ENCODE measurements at places on chromosomes 6 and 20. TPM values are rescaled to one million over a fixed set of nuclear protein-coding genes. Genes with fewer than 3 reads are reported as not detected.

DNA sequence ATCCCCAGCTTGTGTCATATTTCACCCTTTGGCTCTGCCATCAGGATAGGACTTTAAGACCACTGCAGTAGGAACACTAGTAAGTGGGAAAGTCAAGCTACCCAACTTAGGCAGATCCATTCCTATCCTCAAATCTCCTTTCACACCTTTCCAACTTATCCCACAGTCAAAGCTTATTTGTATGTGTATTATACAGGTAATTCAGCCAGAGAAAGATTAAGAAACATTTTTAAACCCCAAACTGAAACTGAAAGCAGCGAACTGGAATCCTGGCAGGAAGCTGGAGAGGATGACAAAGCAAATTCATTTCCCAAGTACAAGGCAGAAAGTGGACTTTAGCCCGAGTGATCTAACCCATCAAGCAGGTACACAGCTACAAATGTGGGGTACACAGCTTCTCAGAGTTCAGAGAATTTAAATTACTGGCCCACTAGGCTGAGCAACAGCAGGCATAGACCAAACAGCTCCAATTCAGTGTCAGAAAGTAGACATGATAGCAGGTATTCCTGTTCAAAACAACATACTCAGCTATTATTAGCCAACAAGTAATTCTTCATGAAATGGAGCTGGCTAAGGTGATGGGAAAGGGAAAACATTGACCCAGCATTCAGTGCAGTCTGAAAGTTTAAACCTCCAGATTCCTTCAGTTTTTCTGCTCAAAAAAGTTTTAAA lies 39.1 kb downstream of the ILRUN start:
- H3K36me3 ChIP-seq: peaks cover 7% of the 10 kb centered on the region
- peak; percentile 94 for DNase-seq

DNA sequence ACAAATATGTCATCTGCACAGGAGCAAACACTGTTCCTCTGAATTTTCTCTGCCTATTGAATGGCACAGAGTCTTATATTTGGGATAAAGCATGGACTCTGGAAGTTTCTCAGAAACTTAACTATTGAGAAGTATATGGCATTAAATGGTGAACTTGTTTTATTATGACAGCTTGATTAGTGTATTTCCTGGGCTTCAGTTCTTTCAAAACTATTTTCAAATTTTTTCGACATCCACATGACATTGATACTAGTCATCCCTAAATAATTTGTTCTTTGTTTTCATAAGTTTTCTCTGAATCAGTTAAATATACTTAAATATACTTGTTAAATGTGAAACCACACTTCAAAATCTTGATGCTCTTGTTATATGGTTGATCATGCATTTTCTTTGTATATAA lies 144.0 kb upstream of the TSHZ2 start:
- no peaks in the 10 kb centered on the region for H3K27me3 ChIP-seq
- H3K4me3 ChIP-seq: no peak overlapping the region
- no peaks in the 10 kb centered on the region for H3K4me1 ChIP-seq
- no peaks in the 10 kb centered on the region for H3K36me3 ChIP-seq
- no peak for DNase-seq

GRIK2 gene
- not detected for total RNA-seq

DNA sequence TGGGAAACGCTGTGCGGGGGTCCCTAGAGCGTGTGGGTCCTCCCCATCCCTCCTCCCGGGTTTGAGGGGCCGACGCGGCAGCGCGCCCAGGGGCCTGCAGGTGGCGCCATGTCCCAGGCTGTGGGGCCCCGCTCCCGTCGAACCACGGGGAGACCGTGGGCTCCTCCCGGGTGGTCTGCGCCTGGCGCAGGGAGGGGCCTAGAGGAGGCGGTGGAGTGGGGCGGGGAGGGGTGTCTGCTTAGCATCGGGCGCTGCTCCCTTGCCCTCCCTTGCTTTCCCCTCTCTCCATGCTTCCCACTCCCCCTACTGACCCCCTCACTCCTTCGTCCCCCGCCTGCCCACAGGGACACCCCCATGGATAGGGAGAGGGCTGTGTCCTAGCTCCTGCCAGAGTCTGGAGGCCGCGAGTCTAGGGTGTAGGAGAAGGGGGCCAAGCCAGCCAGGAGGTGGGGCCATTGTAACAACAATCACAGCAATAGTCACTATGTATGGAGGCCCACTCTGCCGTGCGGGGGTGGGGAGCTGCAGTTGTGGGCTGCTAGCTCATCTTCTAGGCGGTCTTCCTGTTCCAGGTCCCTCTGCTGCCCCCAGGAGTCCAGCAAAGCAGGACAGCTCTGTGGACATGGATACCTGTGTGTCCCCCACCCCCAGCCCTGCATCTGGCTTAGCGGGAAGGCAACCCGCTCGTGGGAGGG lies 51.7 kb downstream of the CHMP4B start:
- peaks cover 7% of the 10 kb centered on the region for H3K36me3 ChIP-seq
- peak; percentile 52 for DNase-seq
- H3K27me3 ChIP-seq: no peaks in the 10 kb centered on the region
- H3K27ac ChIP-seq: no peak overlapping the region
- peaks cover 7% of the 10 kb centered on the region for H3K4me1 ChIP-seq

DNA sequence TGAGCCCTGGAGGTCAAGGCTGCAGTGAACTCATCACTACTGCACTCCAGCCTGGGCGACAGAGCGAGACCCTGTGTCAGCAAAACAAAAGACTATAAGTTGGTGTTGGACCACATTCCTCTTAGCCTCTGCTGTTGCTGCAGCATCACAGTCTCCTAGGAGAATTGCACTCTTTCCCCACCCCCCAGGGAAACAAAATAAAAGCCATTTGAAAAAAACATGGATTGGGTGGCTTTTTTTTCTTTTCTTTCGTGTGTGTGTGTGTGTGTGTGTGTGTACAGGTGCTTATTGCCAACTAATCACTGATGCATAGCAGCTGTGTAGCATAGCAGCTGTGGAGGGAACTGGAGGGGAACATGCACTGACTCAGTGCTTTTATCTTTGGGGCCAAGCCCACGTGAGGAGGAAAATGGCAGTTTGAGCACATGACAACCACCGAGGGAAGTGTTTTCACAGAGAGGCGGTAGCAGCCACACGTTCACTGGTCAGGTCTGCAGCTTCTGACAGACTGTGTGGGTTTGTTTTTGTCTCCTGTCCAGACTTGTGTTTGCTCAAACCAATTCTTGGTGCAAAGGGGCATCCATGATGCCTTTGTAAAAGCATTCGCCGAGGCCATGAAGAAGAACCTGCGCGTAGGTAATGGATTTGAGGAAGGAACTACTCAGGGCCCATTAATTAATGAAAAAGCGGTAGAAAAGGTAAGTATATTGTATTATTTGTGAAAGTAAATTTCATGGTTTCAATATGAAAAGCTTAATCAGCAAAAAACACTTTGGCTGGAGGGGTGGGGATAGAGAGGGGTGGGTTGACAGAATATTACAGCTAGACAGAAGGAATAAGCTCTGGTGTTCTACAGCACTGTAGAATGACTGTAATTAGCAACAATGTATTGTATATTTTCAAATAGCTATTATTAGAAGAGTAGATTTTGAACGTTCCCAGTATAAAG lies 27.7 kb downstream of the ALDH5A1 start:
- no peak overlapping the region for H3K27ac ChIP-seq
- H3K27me3 ChIP-seq: no peaks in the 10 kb centered on the region
- no peak for DNase-seq

GRCh38 chr6:3001773-3002293 lies 2.1 kb downstream of the NQO2 start:
- no peak for DNase-seq
- no peaks in the 10 kb centered on the region for H3K27me3 ChIP-seq
- H3K4me1 ChIP-seq: peaks cover 25% of the 10 kb centered on the region
- no peak overlapping the region for H3K4me3 ChIP-seq
- no peak overlapping the region for H3K27ac ChIP-seq

CCDC28A gene
- 22.0 TPM for total RNA-seq

DNA sequence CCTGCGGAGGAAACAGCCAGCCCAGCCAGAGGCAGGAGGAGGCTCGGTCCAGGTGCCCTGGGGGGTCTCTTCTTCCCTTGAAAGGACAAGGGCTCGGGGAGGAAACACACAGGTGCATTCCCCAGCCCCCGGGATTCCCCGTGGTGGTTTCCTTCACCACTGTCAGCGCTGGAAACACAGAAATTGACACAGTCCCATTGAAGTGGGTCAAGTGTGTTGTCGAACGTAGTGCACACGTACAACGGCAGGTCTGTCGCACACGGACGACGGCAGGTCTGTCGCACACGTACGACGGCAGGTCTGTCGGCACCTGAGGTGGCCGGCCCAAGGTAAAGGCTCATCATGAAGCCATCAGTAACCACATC lies 80.9 kb downstream of the DLL1 start:
- no peak overlapping the region for H3K27ac ChIP-seq
- peaks cover 33% of the 10 kb centered on the region for H3K27me3 ChIP-seq
- H3K4me3 ChIP-seq: no peak overlapping the region

DAAM2 gene
- total RNA-seq: 41.7 TPM

DNA sequence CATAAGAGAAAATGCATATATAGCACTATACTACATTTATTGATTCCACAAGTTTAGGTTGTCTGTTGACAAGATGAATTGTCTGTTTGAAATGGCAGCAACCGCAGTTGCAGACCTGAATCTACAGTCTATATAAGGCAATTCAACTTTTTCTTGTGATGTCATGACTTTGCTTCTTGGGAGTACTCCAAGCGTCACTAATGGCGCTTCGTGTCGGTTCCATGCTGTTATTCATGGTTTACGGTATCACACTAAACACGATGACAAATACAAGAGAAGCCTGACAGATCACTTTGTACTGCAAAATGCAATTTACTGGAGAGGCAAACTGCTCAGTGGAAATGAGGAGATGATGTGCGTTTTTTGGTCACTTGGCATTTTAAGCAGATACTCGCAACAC lies 280.3 kb upstream of the TCF21 start:
- H3K4me1 ChIP-seq: no peaks in the 10 kb centered on the region
- H3K27ac ChIP-seq: no peak overlapping the region
- no peak overlapping the region for H3K4me3 ChIP-seq

- DNase-seq: no peak
- no peak overlapping the region for H3K27ac ChIP-seq
- H3K4me1 ChIP-seq: no peaks in the 10 kb centered on the region
- H3K36me3 ChIP-seq: no peaks in the 10 kb centered on the region
These were observed 64.0 kb upstream of the TFB1M start for GRCh38 chr6:155378276-155378675.

DNA sequence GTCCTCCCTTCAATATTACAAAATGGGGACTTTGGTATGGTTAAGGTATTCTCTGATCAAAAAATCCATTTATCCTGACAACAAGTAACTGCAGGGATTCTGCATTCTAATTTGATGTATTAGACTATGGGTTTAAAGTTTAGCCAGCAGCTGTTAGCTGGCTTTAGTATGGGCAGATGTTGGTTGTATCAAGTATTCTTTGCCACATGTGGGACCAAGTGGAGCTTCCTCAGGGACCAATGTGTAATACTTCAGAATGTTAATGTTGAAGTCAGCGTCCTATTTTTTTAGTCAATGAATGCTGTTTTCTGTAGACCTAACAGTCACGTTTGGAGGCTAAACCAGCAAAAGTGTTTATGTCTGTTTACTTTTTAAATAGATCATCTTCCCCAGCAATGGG lies 41.4 kb downstream of the MOXD1 start:
- H3K27ac ChIP-seq: no peak overlapping the region
- no peaks in the 10 kb centered on the region for H3K4me1 ChIP-seq
- no peaks in the 10 kb centered on the region for H3K36me3 ChIP-seq
- DNase-seq: no peak

All from stomach (tissue), 19 donors.